ENCODE measurements at places on chromosomes 1 and 21.

- DNase-seq = no peak
Measured at GRCh38 chr1:25631750-25632485, 15.3 kb downstream of the MAN1C1 start.

DNA sequence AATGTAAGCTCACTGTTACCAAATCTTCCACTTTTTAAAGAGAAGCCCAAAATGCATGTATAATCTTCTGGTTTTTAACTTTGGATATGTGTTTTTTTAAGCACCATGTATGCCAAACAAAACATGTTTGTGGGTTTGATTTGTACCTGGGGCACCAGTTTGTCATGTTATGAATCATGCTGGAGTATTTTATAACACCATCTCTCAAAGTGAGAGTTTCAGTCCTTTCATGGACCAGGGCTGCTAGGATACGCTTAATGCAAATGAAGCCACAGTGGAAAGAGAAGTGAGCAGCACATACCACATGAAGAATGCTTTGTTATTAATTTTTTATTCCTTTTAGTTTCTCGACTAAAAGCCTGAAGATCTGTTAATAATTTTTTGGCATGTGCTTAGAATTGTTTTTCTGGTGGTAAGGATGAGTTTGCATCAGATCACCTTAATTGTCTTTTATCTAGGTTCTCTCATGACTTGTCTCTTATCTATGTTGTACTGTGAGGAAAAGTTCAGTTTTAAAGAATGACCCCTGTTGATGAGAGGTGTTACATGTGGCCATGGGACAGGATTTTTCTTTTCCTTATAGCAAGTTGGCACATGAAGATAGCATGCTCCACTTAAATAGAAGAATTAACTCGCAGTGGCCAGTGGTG is 2.0 kb upstream of the RABGAP1L start:
- DNase-seq = no peak

GRCh38 chr21:35748678-35749314 is 311.5 kb downstream of the SETD4 start:
- no peak for DNase-seq

DNA sequence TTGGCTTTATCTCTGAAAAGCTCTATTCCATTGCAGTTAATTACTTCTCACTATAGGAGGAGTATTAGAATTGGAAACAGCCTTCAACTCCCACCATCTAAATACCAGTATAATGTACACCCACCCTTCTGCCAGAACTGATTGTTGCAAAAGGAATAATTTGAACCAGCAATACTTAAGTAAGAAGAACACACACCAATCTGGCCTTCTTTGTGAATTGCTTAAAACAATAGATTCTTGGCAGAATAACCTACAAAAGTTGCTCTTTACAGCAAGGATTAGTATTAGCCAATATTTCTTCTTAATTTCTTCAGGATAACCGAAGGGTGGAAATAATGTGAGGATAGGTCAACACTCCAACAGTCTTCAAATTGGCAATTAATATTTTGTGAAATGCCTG is 54.9 kb upstream of the ADAMTS5 start:
- DNase-seq = no peak

DNA sequence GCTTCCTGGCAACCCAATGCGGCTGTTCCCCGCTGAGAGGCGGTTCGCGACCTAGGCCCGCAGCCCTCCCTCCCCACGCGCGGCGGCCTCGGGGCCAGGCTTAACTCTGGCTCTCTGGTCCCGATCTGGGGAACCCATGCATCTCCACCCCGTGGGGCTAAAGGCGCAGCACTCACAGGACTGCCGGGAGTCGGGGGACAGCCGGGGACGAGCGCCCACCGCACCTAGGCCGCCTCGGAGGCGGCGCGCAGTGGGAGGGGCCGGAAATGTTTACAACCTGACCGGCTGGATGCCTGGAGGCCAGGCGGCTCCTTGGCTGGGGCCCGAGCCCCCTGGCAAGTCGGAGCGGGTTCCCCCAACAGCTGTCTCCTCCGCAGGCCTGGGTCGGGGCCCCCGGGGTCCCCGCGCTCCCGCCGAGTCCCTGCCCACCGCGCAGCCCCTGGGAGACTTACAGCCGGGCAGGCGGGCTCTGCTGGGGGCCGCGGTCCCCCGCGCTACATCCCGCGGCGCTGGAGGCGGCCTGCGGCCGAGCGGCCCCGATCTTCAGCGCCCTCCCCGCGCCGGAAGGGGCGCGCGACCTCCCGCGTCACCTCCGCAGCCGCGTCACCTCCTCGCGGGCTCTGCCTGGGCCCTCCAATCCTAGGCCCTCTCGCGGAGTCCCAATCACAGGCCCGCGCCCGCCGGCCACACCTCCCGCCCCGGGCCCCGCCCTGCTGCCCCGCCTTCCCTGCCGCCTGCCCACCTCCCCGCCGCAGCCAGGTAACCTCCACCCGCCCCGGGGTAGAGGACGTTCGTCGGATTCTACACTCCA is at the start of gene ADIPOR1:
Gene ADIPOR1 (minus strand): TSS at position 580 of the 811 bp plus-strand sequence. CDS start 7,242 bp downstream, outside the sequence.
- no peak for DNase-seq

GRCh38 chr1:182442333-182442732 is 7.6 kb upstream of the RGSL1 start:
- DNase-seq = no peak
